ENCODE measurements at places on chromosomes 3 and 15.

GRCh38 chr3:105764378-105765307, 104.2 kb downstream of the CBLB start:
- no peak for DNase-seq

DNA sequence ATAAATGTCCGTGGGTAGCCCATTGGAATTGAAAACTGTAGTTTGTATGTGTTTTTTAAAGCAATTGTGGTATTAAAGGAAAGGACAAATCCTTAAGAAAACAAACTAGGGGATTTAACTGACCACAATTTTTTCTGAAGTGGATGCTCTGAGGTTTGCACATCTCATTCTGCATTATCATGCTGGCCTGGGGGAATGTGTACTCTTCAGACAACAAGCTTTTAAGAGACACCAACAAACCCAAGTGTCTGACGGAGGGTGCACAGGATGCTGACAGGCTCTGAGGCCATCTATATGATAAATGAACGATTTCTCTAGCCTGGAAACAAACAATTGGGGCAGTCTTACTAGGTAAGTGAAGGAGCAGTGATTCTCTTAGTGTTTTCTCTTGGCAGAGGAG, 9.1 kb downstream of the LINS1 start:
- DNase-seq = no peak

- DNase-seq = no peak
Measured at GRCh38 chr15:93144463-93145236, 55.6 kb upstream of the RGMA start.

- DNase-seq = no peak
Measured at GRCh38 chr3:195274259-195274966, 3.5 kb upstream of the XXYLT1 start.

DNA sequence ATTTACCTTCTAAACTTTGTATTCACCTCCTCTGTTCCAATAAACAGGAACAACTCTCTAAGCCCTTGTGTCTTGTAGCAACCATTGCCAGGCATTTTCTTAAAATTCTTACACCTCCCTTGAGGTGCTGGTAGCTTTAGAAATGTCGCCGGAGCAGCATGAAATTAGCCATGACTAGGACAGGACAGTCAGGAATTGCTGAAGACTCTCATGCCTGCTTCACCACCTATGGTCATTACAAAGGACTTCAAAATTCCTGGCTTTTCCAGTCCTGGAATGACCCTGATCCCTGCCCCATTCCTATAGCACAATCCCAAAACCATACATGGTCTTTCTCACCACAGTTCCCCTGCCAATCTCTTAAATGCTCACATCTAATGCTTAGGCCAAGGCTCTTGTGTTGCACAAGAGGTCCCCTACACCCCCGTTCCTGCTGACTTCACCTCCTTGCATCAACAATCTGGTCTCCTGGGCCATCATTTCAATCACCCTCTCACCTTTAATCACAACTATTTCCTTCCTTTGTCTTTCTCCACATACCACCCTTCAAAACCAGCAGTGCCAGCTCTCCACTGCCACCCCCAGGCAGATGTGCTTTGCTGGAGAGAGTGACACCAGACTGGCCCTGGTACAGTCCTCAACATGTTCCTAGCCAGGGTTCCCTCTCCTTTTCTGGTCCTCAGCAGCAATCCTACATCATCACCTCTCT, 113.2 kb upstream of the TJP1 start:
- DNase-seq = no peak

- DNase-seq = no peak
Measured at GRCh38 chr15:43544266-43544665, 26.9 kb downstream of the MAP1A start.

- DNase-seq = no peak
Measured at GRCh38 chr15:69608661-69609060, 156.0 kb downstream of the RPLP1 start.

- DNase-seq = no peak
Measured at GRCh38 chr15:89299896-89300295, 34.7 kb downstream of the POLG start.

DNA sequence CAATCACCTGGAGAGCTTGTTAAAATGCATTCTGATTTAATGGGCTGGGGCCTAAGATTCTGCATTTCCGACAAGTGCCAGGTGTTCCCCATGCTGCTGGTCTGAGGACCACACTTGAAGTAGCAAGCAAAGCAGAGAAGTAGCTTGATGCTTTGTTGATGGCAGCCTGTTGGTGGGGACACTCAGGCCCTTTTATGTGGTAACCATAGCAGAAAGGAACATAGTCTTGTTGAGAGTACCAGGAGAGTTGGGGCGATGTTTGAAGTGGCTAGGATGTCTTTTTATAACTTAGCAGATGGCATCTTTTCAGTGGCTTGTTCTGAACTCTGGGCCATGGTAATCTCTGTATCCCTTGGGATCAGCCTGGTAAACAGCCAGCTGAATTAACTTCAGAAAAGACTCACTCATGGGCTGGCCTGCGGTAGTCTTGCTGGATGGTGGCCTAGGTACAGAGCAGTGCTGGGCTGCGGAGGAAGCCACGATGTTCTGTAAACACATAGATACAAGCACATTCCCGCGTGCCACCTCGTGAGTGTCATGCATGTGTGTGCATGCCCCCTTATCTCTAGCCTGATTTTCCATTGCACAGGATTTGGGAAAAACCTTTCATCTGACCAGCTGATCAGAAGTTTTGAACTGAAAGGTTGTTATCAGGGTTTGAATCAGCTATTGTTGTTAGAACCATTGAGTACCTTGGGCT, 292.4 kb upstream of the LRRFIP2 start:
- DNase-seq = peak; percentile 64

- no peak for DNase-seq
Measured at GRCh38 chr3:136078421-136079364, 113.2 kb downstream of the PPP2R3A start.

- DNase-seq = no peak
Measured at GRCh38 chr15:80518522-80518921, 114.3 kb downstream of the ARNT2 start.

DNA sequence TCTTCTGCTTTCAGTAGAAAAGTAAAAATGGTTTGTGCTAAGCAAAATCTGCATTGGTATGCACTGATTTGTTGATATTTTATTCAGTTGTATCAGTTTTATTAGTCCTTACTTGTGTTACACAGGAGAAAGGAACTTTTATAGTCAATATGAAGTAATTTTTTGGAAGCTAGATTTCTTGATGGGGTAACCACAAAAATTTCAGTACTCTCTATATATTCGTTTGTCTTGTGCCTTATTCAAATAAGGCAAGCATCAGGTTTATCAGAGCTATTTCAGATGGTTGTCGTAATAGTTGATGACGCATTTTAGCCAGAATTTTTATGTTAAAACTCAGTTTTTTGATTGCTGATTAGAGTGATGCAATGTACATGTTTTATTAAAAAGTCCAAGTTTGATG, 50.7 kb upstream of the NIPA1 start:
- DNase-seq = no peak

DNA sequence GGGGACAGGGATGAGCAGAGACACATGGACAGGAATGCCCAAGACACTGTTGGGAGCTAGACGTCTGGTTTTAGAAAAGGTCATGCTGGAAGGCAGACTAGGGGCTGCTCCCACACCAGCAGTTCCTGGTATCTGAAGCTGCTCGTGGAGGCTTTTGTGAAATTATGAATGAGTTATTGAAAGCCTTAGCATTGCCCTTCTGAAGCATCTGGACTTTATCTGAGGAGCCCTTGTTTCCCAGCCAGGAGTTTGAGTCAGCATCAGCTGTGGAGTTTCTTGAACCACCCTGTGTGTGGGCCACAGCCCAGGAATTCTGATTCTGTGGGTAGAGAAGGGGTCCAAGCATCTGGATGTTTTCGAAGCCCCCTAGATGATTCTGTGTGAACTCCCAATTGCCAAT, 258.7 kb downstream of the SLCO3A1 start:
- no peak for DNase-seq

DNA sequence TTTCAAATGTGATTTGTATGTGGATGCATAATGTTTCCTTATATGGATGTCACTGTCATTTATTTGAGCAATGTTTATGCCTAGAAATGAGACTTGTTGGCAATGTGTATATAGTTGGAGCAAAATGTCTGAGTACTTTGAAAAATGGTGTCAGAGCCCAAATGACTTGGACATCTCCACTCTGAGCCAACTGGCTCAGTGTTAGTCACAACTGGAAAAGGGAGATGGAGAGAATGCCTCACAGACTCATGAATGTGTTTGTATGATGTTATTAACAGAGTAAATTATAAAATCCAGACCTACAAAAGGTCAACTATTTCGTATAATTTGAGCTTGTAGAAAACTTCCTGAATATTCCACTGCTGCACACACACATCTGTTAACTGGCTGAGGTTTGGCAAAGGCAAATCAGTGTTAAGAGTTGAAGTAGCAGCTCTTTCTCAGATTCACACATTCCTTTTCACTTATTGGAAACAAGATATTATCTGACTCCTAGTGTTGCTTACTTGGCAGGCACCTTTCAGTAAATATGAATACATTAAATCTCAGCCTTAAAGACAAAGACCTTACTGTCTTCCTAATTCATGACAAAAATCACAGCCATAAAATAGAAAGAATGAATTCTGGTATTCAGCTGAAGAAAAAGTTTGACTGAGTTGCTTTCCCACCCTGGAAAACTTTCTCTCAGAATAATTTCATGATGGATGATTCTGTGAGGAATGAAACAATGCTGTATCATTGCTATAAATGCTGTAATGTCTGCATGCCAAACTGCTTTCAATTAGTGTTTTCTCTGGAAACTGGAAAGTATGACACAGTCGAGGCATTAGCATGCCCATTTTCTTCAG, 27.0 kb downstream of the ADIPOQ start:
- no peak for DNase-seq

DNA sequence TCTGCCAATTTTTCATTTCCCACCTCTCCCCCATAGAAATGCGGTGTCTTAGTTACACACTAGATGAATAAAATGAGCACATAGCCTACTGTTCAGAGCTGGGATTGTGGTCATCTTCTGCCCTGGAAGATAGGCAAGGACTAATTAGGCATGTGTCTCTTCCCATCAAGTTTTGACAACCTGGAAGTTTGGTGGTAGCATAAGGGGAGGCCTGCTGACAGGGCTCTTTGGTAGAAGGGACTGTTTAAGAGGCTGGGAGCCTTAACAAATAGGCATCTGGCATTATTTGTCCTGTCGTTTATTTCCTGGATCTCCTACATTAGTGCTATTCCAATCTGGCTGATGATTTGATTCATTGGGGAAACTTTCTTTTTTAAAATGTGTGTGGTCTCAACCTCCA, 512.3 kb downstream of the ZNF385D start:
- DNase-seq = no peak

- DNase-seq = no peak
Measured at GRCh38 chr3:178129109-178129508, 407.1 kb upstream of the KCNMB2 start.

GRCh38 chr3:47016086-47016933, 36.8 kb downstream of the NBEAL2 start:
- DNase-seq = no peak

DNA sequence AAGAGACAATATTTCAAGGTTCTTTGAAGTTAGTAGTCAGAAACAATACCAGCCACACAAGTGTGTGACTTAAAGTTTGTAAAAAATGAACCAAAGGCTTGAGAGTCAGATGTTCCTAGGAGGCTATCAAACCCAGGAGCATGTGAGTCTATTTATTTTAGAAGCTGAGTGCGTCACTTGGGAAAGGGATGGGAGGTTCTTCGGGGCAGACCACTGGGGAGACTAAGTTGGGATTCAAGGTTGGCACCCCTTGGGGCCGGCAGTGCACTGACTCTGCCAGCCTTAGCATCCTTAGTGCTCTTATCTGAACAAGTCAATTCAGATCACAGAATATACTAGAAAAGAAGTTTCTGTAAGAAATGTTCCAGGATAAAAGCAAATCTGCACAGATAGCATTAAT, 50.1 kb upstream of the POLR2M start:
- no peak for DNase-seq

- no peak for DNase-seq
Measured at GRCh38 chr15:76098685-76099084, 38.9 kb downstream of the TMEM266 start.

GRCh38 chr15:54046093-54046492, 67.9 kb downstream of the UNC13C start:
- DNase-seq = no peak

GRCh38 chr3:147173257-147173656, 233.1 kb downstream of the ZIC4 start:
- no peak for DNase-seq

DNA sequence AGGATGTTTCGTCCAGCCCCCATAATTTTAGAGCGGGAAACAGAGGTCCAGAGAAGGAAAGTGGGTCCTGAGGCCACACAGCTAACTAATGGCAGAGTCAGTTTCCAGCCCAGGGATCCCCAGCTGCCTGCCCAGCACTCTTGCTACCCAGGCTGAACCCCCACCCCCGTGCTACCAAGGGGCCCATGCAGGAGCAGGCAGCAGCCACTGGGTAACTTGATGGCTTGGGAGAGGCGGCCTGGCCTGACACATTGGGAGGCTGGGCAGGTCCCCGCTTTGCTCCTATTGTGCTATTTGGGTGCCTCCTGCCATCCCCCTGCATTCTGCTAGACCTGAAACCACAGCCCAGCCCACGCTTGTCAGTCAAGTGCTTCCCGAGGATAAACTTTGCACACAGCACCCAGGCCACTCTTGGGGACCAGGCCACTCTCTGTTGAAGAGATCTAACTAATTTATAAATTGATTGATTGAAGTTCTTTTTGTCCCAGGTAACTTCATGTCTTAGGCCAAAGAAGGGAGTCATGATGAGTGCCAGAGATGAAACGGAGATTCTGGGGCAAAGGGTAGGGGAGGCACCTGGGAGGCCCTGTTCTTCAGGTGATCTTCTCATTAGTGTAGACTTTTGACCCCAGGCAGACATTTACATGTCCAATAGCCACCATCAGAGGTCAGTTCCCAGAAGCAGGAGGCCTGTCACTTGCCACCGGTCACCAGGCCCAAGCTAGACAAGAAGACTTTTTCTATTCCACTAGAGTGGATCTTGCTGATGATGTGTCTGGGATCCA, 7.0 kb downstream of the PAK6 start:
- DNase-seq = no peak

GRCh38 chr15:58475573-58476524, 44.1 kb downstream of the LIPC start:
- DNase-seq = peak; percentile 57

DNA sequence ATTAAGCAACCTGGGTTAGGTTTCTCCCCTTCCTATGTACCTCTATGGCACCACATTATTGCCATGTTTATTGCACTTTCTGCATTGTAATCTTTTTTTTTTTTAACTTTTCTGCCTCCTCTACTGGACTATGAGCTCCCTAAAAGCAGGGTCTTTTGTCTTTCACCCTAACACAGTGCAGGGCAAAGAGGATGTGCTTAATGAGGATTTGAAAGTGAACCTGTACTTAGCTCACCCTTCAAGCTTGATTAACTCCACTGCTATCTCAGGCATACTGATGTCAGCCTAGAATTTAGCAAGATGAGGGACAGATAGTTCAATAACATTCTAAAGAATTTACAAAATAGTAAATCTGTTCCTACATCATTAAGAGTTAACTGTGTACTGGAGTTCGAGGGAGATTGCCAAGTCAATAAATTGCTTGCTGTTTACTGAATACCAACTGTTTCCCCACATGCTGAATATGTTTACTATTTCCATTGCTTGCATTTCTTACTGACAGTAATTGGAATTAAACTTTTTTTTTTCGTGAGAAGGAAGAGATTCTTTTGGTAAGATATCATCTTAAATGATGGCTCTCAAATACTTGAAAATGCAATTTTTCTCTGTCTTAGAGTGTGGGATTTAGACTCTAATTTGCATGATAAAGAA, 15.7 kb upstream of the PPARG start:
- DNase-seq = no peak
